ENCODE measurements at places on chromosomes 4 and X.

DNA sequence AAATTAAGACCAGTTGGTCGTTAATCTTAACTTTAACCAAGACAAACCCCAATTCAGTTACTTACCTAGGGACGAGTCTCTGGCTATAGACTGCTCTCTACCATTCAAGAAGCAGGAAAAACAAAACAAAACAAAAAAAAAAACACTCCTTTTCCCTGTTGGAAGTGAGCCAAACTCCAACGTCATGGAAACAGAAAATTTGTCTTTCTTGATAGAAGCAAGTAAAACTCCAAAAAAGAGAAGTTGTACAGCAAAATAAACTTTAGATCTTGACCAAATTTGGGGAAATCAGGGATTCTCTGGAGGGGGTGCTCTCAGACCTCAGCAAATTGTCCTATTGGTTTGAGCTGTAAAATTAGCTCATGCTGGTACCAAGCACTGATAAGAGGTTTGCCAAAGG, 3.7 kb downstream of the CNGA1 start:
- no peak for DNase-seq

GRCh38 chrX:107827852-107828251, 2.2 kb downstream of the MID2 start:
- no peak for DNase-seq

DNA sequence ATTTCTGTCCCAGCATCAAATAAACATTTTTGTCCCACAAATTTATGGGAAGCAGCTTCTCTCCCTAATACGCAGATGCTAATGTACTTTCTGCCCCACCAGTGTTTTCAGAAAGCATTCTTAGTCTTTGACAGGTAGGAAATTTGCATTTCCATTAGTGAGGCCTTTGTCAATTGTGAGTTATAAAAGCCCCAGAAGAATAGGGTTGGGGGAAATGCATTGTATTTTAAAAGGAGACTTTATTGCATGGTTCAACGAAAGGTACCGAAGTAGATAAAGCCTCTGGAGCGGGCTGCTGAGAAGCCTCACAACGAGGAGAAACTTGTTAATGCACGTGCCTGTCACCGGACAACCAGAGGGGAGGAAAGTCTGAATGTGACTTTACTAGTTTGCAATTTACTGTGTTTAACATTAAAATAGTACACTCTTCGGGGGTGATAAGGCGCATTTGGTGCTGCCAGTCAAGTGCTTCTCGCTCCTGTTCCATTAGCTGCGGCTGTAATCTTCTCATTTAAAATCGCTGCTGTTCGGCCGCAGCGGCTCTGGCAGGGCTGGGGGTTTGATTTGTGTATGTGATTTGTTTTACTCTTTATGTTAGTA, 63.4 kb downstream of the DCTD start:
- no peak for DNase-seq

- no peak for DNase-seq
Observed at GRCh38 chr4:23365086-23365485, 524.8 kb downstream of the PPARGC1A start.

DNA sequence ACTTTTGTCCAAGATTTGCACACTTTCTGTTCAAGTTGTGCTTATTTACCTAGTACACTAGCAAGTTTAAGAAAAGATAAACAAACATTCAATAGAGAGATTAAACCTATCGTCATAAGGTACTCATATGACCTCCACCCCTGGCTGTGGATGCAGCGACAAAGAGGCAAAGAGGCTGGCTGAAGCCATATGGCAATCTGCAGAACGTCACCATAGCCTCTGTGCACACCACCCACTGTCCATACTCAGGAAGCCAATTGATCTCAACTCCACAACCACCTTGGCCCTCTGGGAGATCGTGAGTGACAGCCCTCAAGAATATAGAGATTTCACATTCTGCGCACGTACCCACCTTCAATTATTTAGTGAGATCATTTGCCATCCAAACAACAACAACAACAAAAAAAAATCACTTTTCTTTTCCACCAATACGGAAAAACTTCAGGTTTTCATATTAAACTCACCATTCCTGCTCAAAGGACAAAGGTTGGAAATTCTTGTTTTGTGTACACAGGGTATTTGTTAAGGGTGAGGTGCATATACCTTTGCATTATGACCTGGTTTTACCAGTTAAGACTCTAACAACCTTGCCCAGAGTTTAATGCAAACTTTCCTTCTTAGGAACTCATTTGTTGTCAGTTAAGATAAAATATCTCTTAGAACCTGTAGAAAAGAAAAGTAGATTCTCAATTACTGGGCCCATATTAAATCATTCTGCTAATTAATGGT, 243.0 kb upstream of the FSTL5 start:
- DNase-seq: no peak

- no peak for DNase-seq
Observed at GRCh38 chr4:136831553-136831952, 700.7 kb downstream of the PCDH18 start.

DNA sequence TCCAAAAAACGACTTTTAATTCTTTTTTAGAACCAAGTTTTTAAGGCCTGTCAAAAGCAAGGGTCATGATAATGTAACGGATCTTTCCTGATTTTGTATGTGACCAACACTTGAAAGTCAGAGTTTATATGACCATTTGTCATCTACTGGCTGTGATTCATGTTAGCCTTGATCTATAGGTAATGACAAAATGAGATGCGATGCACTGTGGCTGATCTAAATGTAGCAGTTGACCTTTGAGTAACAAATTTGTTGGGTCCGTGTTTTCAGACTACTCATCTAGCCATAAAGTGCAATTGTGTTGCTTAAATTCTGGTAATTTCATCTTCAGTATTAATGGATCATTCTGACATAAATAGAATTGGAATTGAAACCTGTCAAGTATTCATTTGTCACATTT, 202.5 kb downstream of the PCDH7 start:
- no peak for DNase-seq

DNA sequence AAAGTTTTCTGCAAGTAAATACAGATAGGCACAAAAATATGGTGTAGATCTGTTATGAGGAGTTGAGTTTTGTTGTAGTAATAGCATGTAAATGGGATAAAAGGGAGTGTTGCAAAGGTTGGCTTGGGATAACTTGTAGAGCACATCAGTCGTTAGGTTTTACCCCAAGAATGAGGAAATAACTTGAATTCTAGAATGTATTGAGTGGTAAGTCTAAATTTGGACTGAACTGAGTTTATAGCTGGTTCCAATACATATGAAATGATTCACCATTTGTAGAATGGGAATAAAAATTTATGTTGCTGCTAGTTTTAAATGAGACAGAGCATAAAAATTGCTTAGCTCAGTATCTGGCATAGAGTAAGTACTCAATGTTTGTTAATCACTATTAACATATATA, 719.2 kb downstream of the FSTL5 start:
- no peak for DNase-seq

DNA sequence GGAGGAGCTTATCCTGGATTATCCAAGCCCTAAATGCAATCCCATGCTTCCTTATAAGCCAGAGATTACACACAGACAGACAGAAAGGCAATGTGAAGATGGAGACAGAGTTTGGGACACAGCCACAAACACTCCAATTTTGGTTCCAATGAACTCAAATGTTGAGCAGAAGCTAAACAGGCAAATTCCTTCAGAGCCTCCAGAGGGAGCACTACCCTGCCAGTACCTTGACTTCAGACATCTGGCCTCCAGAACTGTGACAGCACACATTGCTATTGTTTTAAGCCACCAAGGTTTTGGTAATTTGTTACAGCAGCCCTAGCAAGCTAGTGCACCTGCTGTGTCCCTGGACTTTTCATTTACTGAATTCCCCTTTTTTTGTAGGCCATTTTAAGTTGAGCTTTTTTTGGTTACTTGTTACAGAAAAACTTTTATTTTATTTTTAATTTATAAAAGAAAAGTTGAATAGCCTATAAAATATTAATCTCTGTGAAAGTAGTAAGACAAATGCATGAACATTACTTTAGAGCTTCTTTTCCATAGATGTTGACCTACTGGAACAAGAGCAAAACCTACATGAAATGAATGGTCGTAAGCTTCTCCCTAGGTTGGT, 33.4 kb upstream of the SRD5A3 start:
- DNase-seq: peak; percentile 13

DNA sequence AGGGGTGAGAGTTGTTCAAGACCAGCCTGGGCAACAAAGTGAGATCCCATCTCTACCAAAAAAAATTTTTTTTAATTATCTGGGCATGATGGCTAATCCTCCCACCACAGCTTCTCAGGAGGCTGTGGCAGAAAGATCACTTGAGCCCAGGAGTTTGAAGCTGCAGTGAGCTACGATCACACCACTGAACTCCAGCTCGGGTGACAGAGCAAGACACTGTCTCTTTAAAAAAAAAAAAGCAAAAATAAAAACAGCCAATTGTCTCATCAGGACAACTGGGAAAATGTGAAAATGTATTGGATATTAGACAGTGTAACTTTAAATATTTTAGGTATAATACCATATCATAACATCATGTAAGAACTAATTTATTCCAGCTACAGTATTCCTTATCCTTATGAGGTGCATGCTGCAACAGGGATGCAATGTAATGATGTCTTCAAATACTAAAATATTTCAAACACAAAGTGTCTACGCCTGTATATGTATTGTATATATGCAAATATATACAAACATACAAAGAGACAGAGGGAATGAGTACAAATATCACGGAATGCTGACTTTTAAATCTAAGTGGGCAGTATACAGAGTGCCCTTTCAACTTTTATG, 17.2 kb downstream of the FAM13A start:
- no peak for DNase-seq

DNA sequence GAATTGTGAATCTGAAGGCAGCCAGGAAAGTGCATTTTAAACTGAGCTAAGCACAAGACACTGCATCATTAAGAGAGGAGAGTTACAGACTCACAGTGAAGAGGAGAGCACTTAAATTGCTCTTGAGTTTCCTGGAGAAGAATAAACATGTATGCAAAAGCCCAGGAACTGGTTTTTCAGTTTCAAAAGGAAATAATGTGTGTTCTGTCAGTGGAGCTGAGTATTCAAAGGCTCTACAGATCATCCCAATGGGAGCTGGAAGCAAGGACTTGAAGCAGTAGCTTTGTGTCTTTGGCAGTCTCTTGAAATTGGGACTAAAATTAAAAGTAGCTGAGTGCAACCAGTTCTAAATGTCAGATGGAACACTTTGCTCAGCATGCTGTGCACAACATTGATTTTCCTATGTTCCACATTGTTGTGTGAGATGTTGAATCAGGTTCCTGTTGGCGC, 147.5 kb upstream of the ANK2 start:
- no peak for DNase-seq

- no peak for DNase-seq
Observed at GRCh38 chr4:85939595-85939994, 420.3 kb downstream of the MAPK10 start.

GRCh38 chr4:40307627-40308497, 27.3 kb upstream of the CHRNA9 start:
- peak; percentile 60 for DNase-seq

- no peak for DNase-seq
Observed at GRCh38 chr4:34293459-34293858, 1950.9 kb downstream of the ARAP2 start.

- DNase-seq: no peak
Observed at GRCh38 chr4:168449719-168450452, 30.4 kb downstream of the DDX60L start.

GRCh38 chr4:7575426-7575825, 140.7 kb upstream of the PSAPL1 start:
- DNase-seq: no peak
